ENCODE measurements at places on chromosomes 13 and 19.

GRCh38 chr19:51572410-51572809 lies 1.3 kb downstream of the ZNF175 start:
- DNase-seq, result peak; percentile 69
- peaks cover 22% of the 10 kb centered on the region for H3K4me1 ChIP-seq
- H3K4me3 ChIP-seq, result no peak overlapping the region
- no peaks in the 10 kb centered on the region for H3K27me3 ChIP-seq
- peak overlapping the region; percentile 79 for H3K27ac ChIP-seq

DNA sequence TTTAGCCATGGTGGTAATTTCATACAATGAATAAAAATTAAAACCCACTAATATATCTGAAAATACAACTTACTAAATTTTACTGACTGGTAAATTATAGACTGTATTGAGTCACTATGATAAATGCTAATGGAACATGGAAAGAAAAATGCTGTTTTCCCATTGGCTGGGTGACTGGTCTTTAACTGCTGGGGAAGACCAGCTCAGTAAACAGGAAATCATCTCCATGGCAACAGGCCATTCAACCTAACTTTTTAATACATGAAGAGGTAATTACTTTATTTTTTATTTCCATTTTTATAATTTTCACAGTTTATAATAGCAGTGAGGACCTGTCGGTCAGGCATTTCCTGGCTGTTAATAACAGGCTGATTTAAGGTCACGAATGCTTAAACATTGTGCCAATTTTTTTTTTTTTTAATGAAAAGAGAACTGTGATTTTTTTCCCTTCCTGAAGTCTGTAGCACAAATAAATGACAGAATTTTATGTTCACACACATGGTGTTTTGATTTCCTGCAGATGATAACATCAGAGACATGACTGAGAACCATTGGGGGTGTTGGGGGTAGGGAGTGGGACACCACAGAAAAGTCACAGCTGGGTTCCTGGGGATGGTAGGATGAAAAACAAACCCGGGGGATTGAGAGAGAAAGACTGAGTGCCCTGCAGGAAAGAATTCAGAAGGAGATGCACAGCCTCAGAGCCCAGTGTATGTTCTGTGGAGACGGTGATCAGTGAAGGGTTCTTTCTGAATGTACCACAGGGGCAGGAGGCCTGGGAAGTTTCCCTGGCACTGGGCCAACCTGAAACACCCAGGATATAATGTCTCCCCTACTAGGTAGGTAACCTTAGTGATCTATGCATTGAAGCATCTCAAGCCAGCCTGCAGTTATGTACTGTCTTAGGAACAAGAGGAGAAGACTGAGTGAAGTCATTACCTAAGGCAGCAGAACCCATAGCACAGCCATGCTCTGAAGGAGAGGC lies 297.1 kb downstream of the COG6 start:
- no peaks in the 10 kb centered on the region for H3K36me3 ChIP-seq
- H3K4me1 ChIP-seq, result peaks cover 11% of the 10 kb centered on the region
- H3K4me3 ChIP-seq, result no peak overlapping the region
- no peak overlapping the region for H3K27ac ChIP-seq

- H3K27me3 ChIP-seq, result peaks cover 92% of the 10 kb centered on the region
- H3K36me3 ChIP-seq, result no peaks in the 10 kb centered on the region
- no peak for DNase-seq
- no peak overlapping the region for H3K4me3 ChIP-seq
- no peak overlapping the region for H3K27ac ChIP-seq
Measured at GRCh38 chr19:46491975-46492682, 3.5 kb downstream of the PNMA8B start.

- H3K4me3 ChIP-seq, result no peak overlapping the region
- no peaks in the 10 kb centered on the region for H3K27me3 ChIP-seq
- no peak overlapping the region for H3K27ac ChIP-seq
- H3K36me3 ChIP-seq, result peaks cover 12% of the 10 kb centered on the region
- peaks cover 5% of the 10 kb centered on the region for H3K4me1 ChIP-seq
Measured at GRCh38 chr19:55645512-55645881, 2.0 kb downstream of the ZNF581 start.

DNA sequence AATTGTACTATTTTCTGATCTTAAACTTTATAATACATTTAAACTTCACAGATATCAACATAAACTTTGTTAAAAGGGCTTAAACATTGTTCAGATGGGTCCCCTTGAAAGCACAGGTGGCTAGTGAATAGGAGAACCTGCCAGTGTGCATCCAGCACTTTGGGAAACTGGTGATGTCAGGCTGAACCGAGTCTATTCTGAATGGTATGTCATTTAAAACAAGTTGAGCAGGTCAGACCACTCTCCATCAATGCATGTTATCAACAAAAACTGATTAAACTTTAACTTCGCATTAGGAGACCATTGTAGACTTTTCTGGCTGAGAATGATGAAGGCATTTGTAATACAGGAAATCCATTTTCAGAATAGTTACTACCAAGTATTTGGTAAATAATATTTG lies 50.1 kb upstream of the FREM2 start:
- no peaks in the 10 kb centered on the region for H3K4me1 ChIP-seq
- H3K27me3 ChIP-seq, result no peaks in the 10 kb centered on the region
- H3K36me3 ChIP-seq, result no peaks in the 10 kb centered on the region
- H3K4me3 ChIP-seq, result no peak overlapping the region
- H3K27ac ChIP-seq, result no peak overlapping the region
